ENCODE measurements at places on chromosomes 1 and 21. TPM values are rescaled to one million over a fixed set of nuclear protein-coding genes. Genes with fewer than 3 reads are reported as not detected.

DNA sequence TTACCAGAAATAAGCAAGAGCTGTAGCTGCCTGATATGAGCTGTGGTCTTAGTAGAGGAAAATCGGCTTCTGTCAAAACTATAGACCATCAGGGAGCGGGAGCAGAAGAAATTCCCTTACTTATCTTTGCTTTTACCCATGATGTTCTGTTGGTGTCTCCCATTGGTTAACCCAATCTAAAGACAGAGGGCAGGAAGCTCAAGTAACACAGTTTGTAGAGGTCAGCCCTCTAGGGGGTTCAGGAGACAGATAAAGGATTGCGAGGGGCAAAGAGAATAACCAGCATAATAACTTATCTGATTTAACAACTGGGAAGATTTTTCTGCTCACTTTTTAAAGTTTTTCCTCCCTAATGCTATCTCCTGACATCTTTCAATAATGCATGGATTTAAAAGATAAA lies 142.4 kb downstream of the NTMT2 start:
- no peak for DNase-seq

ENSA gene
- 193 TPM for total RNA-seq

RYR2 gene
- total RNA-seq: 0.60 TPM

SELENOF gene
- total RNA-seq: 239 TPM

DNA sequence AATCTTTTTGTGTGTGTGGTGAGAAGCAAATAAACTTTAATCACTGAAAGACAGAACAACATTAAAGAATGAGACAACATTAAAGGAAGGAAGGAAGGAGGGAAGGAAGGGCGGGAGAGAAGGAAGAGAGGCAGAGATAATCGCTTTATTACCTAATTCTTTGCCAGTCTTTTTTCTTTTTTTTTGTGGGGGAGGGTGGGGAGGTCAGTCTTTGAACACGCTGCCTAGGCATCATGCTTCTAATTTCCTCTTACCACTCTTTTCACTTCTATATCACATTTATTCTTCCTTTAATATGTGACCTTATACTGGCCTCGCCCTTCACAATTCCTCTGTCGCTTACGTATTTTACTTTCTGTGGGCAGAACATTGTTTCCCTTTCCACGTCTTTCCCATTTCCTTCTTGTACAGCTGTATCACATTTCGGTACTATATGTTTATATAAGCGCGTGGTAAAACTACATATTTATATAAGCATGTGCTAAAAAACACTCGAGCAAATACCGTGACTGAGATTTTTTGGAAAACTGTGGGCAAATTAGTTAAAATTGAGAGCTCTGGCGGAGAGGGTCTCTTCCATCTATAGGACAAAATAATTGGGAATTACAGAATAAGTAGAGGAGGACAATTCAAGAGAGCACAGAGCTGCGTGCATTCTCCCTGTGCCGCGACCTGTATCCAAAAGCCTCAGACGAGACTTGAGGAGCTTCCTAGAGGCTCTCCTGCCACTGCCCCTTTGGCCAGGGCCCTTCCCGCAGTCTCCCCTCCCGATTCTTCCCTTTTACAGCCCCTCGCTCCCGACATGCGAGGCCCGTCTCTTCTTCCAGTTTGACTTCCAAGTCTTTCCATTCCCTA lies 823 bp upstream of the PRKAA2 start:
- DNase-seq: no peak

HCRTR1 gene
- total RNA-seq: 0.35 TPM

Data from kidney (tissue), 22 donors.